ENCODE measurements at places on chromosomes 7 and 10.

DNA sequence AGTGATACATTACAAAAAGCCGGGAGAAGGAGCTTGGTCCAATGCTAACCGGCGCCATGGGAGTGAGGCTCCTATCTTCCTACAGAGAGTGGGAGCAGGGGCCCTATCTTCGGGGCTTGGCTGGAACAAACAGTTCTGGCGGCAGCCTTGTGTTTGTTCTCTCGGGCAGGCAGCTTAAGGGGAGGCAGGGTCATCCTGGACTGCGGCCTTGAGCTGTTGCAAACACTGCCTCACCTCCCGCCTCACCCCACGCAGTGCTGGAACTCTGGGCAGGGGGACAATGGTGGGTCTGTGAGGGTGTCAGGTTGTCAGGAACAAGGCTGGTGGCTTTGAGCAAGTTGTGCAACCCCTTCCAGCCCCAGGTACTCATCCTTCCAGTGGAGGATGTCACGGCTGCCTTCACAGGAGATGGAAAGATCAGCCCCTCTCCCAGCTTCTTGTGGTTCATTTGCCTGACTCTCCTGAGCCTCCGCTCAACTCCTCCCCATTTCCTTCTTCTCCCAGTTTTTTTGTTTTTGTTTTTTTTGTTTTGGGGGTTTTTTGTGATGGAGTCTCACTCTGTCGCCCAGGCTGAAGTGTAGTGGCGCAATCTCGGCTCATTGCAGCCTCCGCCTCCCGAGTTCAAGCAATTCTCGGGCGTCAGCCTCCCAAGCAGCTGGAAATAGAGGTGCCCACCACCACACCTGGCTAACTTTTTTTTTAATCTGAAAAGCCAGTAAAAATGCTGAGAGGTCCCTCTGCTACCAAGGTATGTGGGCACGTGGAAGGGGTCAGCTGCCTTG, 57.4 kb downstream of the SPOCK2 start:
- no peak for DNase-seq

GRCh38 chr7:155545348-155545747, 1.0 kb downstream of the CNPY1 start:
- DNase-seq: no peak

DNA sequence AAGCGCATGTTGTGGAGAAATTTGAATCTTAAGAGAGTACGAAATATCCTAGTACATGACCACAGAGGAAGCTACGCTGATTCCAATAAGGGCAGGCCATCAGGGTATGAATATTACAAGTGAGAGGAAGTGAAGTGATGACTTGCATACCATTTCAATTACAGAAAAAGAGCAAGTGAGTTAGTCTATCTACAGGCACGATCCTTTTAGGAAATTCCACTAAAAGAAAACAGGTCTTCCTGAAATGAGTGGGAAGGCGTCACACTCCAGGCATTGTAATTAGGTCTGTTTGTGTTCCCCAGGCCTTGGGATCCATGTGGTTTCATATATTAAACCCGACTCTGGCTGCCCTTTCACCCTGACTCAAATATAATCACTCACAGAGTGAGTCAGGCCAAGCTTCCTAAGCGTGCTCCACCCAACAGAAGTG, 152.5 kb downstream of the SEMA3A start:
- DNase-seq: no peak

DNA sequence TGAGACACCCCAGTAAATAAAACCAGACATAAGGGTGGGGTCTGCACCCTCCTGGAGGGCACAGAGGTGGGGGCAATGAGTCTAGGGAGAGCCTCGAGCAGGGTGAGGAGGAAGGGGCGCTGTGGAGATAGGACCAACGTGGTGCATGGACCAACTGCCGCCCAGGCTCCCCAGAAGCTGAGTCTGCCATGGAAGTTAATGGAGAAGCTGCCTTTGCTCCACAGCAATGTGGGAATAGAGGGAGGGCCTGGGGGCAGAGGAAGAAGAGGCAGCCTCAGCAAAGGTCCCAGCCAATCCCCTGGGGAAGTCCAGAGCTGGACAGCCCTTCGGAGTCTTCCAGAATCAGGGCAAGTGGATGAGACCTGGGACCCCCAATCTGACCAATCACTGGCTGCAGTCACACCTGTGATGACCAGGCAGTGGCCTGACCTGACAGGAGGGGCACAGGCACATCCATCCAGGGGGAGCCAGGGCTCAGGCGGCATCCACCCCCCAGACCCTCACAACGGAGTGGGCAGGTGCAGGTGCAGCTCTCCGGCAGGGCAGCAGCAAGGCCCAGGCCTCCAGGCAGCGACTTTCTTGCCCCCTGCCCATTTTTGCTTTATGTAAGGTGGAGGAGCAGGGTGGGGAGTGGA, 242.2 kb upstream of the PPP2R2D start:
- no peak for DNase-seq

- DNase-seq: no peak
Observed at GRCh38 chr7:155885167-155886155, 73.2 kb upstream of the SHH start.

GRCh38 chr7:141122736-141123135, 48.9 kb downstream of the TMEM178B start:
- no peak for DNase-seq

- no peak for DNase-seq
Observed at GRCh38 chr10:418226-418625, 271.2 kb downstream of the DIP2C start.

GRCh38 chr10:30556189-30556588, 73.4 kb downstream of the LYZL2 start:
- DNase-seq: no peak

DNA sequence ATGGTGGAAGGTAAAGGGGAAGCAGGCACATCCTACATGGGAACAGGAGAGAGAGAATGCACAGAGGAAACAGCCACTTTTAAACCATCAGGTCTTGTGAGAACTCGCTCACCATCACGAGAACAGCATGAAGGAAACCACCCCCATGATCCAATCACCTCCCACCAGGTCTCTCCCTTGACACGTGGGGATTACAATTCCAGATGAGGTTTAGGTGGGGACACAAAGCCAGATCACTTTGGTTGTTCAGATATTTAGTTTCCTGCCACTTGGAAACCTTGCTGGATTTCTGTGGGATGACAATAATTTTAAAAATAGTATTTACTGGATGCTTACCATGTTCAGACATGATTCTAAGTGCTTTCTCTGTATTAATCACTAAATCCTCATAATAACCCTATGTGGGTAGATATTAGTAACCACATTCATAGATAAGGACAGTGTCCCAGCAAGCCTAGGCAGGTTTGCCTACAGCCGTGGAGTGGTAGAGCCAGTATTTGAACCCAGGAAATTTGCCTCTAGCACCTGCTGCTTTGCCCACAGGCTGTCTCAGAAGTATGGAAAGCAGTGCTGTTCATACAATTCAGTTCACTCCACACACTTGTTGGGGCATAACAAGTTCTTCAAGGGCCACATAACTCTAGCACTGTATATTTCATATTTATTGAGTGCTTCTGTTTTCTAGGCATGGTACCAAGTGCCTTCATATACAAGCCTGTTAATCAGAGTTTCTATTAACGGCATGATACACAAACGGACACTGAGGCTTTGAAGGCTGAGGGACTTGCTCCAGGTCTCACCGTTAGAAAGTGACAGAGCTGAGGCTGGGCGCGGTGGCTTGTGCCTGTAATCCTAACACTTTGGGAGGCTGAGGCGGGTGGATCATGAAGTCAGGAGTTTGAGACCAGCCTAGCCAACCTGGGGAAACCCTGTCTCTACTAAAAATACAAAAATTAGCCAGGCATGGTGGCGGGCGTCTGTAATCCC, 8.3 kb downstream of the TLL2 start:
- DNase-seq: no peak

DNA sequence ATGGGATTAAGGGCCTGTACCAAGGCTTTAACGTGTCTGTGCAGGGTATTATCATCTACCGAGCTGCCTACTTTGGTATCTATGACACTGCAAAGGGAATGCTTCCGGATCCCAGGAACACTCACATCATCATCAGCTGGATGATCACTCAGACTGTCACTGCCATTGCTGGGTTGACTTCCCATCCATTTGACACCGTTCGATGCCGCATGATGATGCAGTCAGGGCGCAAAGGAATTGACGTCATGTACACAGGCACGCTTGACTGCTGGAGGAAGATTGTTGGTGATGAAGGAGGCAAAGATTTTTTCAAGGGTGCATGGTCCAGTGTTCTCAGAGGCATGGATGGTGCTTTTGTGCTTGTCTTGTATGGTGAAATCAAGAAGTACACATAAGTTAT, 18.2 kb downstream of the LSM5 start:
- DNase-seq: no peak

DNA sequence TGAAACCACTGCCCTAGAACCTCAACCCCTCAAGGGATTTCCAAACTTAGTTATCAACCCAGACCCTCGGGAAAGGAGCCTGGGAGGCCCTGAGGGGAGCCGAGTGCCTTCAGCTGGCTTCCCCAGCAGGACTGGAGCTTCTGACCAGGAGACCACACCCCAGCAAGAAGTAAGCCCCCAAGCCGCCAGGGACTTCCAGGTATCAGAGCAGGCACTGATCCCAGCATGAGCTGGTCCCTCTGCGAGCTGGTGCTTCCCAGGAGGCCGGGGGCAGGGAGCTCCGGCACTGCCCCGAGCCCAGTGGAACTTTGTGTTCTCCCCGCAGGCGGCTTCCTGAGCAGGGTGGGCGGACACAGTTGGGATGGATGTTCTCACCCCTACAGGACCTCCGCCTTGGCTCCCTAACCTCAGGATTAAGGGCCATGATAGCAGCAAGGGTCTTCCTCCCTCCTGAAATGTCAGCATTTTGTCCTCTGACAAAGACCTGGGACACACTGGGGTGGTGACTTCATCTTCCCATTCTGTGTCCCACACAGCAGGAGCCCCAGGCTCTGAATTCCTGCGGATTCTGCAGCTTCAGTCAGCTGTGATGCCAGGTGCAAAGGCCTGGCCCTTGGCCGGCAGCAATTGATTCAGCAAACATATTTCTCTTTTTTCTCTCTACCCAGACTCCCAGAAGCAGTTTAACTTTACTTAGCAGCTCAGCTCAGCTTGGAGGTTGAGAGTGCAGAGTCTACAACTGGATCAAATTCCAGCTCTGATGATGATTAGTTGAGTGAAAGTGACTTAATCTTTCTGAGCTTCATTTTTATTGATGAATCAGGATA, 11.6 kb downstream of the ATP6V0E2 start:
- DNase-seq: no peak

DNA sequence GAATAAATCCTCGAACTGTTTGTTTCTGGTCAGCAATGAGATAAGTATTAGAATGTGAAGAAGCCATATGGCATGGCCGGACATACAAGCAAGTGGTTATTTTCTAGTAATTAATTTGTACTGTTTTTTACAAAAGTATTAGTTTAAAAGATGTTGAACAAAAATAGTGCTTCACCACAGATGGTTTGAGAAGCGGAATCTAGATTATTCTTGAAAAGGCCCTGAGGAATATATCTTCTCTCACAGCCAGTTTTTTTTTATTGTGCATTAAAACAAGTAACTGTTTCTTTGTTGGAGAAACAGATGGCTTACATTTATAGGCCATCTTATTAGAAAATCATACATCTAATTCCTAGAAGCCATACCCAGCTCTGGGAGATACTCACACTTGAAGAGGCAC, 153.3 kb downstream of the TMEM26 start:
- no peak for DNase-seq

- DNase-seq: no peak
Observed at GRCh38 chr10:26025523-26025922, 91.5 kb downstream of the MYO3A start.

- DNase-seq: no peak
Observed at GRCh38 chr7:32155712-32156111, 85.5 kb upstream of the PDE1C start.

GRCh38 chr10:16756561-16757221, 60.5 kb downstream of the RSU1 start:
- DNase-seq: no peak

DNA sequence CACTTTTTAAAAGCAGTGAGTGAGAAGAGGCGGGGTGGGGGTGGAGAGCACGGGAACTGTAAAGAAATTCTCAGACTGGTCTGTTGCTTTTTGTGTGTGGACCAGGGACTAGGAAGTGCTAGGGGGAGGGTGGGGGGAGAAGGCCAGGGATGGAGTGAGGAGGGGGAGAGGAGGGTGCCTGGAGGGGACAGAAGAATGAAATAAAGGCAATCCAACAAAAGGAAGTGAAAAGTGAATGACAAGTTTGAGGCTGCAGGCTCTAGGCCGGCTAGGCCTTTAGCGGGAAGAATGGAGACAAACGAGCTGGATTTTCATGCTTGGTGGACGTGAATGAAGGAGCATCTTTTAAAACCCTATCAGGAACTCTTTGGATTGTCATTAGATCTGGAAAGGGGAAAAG, 13.7 kb downstream of the NEUROG3 start:
- DNase-seq: no peak

DNA sequence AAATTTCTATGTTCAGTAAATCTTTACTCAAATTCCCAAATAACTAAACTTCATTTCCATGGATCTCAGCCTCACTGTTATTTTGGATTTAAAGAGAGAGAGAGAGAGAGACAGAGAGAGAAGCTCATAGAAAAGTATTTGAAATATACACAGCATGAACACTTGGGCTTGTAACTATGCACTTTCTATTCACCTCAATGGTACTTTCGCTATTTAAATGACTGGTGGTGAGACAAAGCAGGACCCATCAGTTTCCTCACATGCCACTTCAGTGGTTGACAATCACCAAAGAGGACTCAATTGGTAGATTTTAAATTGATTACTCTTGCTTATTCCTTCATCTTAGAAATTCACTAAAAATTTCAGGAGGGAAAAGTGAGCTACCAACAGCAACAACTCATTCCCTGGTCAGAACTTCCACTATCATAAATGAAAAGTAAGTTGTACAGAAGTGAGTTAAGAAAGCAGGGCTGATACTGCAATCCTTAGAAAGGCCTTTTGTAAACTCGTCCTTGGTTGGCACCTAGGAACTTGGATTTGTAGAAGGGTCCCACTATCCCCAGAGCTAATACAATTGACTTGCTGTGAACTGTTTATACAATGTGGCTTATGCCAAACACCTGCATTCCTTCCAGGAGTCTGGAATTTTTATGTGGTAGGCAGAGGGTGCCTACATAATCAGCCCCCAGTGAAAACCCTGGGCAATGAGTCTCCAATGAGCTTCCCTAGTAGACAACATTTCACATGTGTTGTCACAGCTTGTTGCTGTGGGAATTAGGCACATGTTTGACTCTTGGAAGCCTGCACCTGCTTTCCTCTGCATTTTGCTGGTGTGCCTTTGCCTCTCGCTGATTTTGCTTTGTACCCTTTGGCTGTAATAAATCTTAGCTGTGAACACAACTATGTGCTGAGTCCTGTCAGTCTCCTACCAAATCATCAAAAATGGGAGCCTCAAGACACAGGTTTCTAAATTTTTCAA, 10.8 kb downstream of the ERLIN1 start:
- no peak for DNase-seq

GRCh38 chr10:10475812-10476211, 541.9 kb upstream of the CELF2 start:
- no peak for DNase-seq

- DNase-seq: no peak
Observed at GRCh38 chr7:80656029-80656428, 17.6 kb downstream of the CD36 start.

DNA sequence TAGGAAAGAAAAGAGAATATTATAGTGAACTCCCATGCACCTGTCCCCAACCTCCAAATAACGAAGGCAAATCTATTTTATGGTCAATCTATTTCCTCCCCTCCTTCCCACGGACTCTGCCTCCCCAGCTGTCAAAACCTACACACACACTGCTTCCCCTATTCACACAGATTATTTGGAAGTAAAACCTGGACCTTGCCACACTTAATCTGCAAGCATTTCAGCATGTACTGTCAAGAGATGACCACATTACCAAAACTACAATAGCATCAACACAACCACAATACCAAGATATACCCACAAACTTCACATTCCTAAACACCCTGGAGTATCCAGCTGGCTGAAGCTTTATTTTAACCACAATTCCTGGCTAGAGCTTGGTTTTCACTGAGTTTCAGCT, 27.8 kb upstream of the KCNK18 start:
- no peak for DNase-seq

All from HS-27A (cell line).